Stimulated activated CD4-positive, alpha-beta T cell treated with anti-CD3 and anti-CD28 coated beads, Interleukin-12 subunit alpha, Interleukin-12 subunit beta, amount 100 ng/mL, for 4 hours (primary cell): ENCODE measurements at places on chromosomes 3 and 15.
A peak's percentile ranks its signal among the peaks of the same experiment; 100 is the strongest.

DNA sequence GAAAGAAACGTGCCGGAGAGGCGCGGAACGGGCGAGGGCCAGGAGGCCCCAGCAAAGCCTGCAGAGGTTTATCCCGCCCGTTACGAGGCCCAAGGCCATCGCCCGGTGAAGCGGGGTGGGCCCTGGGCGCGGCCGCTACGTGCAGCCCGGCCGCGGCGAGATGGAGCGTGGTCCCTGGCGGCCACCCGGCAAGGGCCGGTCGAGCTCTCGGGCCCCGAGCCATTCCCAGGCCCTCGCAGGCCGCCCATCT, 1.1 kb downstream of the PKM start:
- no peak for DNase-seq

DNA sequence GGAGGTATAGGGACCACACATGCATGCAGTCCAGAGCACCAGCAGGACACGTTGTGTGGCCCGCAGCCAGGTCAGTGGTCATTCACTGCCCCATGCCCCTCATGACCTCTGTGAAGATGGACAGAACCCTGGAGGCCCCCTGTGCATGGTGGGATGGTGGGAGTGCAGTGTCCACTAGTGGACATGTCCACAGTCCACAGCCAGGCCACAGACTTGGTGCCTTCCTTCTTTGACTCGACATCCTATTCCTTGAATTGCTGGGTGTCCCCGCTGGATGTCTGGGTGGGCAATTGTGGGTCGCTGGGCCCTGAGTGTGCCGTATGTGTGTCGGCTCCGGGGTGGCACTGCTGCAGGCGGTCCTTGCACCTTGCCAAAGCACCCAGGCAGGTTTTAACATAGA, 35.7 kb downstream of the KLF15 start:
- no peak for DNase-seq

GRCh38 chr3:129068291-129068886, 7.8 kb downstream of the GP9 start:
- DNase-seq: no peak

DNA sequence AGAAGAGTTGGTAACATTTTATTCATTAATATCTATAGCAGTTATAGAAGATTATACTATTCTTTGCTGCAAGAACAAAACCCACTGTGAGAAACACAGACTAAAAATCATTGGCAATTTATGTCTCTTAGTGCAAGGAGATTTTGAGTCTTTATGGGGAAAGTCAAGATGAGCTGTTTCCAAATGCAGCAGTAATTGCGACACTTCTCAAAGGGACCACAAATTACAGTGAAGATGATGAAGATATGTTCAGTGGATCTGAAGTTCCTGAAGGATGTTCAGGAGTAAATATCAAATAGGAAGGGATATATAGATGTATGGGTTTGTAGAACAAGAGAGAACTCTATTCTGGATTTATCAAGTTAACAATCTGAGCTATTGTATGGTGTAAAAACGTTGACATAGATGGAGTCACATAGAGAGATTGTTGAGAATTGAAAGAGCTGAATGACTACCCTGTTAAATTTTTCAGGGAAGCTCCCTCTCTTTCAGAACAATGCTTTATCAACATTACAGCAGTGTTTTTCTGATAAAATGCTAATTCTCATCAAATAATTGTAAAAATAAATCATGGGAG, 71.8 kb downstream of the DTWD1 start:
- no peak for DNase-seq

DNA sequence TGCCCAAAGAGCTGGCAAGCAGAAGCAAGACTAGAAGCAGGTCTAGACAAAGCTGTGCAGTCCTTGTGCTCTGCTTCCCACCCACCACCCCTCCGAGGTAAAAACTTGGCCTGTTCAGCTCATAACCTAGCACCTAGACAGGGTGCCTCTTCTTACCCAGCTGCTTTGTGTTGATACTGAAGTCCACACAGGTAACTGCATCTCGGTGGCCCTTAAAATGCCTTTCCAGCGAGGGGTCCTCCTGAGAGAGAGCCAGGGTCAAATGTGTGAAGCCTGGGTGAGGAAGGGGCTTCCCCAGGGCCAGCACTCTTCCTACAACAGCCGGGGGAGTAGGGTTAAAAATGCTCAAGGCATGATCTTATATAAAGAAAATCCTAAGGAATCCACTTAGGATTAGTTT, 3.4 kb downstream of the POC1A start:
- DNase-seq: no peak

DNA sequence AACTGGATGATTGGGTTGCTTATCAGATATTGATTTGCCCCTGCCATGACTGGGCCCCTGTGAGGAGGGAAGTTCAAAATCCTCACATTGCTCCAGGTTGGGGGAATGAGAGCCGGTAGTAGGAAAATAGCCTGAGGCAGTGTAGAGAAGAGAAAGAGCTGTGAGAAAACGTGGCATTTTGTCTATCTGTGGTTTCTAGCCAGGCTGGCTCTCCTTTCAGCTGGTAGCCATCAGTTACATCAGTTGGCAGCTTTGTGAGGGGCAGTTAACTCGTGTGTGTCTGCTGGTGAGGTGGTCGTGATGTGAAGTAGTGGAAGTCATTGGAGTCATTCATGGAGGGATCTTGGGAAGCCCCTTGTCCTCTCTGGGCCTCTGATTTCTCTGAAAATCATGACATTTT, 5.2 kb downstream of the ESYT3 start:
- no peak for DNase-seq

- no peak for DNase-seq
Measured at GRCh38 chr3:143298380-143298779, 178.8 kb downstream of the CHST2 start.

- peak; percentile 4 for DNase-seq
Measured at GRCh38 chr3:126704494-126705214, 614 bp downstream of the CHCHD6 start.

GRCh38 chr3:39272191-39272590, 7.6 kb downstream of the CX3CR1 start:
- DNase-seq: no peak

DNA sequence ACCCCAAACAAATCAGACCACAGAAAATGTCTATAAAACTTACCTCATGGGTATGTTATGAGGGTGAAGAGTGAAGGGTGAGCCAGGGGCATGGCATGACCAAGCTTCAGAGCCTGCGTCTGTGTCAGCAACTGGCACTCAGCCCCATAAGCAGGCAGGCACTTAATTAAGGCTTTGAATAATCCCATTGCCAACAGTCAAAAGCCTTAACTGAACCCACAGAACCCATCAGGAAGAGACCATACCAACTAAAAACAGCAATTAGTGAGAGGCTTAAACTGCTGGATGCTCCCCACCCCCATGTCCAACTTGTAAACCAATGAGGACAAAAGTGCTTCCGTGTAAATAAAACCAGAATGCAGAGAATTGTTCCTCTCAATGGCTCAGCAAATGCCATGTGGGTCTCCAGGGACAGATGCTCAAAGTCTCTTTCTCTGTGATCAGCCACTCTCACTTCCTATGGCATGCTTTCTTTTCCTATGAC, 126.0 kb downstream of the MYLK start:
- no peak for DNase-seq

DNA sequence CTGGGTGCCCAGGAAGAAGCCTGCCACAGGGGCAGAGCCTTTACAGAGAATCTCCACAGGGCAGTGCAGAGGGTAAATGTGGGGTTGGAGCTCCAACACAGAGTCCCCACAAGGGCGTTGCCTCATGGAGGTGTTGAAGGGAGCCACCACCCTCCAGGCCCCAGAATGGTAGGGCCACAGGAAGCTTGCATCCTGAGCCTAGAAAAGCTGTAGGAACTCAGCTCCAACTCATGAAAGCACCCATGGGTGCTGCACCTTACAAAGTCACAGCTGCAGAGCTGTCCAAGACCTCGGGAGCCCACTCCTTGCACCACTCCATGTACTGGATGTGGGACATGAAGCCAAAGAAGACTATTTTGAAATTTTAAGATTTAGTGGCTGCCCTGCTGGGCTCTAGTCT, 73.3 kb upstream of the KCNH8 start:
- DNase-seq: no peak

DNA sequence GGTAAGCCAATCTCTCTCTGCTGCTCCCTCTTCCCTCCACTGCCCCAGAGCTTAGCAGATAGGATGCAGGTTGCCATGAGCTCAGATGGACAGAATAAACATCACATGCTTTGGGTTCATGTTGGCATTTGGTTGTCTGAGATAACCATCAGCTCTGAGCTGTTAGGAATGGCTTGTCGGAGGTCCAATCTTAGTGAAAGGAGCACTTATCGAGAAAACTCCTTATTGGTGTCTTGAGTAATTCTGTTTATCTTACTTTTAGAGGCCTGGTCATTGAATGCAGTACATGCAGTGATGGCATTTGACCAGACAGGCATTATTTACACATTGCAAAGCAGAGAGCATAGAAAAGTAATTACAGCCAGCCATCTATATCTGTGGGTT, 99.7 kb downstream of the CEMIP start:
- DNase-seq: no peak

GRCh38 chr3:87997298-87997697, 61.5 kb downstream of the CGGBP1 start:
- peak; percentile 4 for DNase-seq

DNA sequence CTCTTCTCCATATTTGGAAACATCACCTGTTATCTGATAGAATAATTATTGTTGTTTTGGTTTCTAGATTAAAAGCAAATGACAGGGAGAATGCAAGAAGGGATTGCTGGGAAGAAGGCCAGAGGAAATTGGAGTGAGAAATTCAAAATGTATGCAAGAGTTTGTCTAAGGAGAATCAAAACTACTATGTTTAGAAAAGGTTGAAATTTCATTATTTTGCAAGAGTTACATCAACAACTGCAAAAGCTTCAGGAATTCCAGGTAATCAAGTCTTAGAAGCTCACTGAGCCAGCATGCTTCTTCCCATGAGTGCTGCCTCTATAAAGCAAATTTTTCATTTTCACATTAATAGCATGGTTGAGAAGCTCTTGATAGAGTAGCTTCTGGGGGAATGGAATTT, 177.2 kb upstream of the GBE1 start:
- DNase-seq: no peak

- no peak for DNase-seq
Measured at GRCh38 chr3:39166134-39166710, 12.8 kb upstream of the CSRNP1 start.

DNA sequence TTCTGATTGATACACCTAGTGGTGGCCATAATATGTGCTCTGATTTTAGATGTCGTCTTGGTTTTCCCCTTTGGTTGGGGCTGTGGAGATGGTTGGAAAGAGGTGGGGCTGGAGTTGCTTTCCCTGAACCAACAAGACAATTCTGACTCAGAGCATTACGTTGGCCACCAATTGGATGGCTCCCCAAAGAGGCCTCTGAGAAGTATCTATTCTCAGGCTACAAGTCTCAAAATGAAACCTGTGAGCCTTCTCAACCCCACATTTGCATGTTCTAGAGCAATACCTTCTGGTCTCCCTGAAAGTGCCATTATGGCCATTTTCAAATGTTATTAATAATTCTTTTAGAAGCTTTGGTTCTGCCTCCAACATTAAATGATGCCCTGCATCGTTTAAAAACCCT, 188.4 kb upstream of the WNT5A start:
- no peak for DNase-seq

DNA sequence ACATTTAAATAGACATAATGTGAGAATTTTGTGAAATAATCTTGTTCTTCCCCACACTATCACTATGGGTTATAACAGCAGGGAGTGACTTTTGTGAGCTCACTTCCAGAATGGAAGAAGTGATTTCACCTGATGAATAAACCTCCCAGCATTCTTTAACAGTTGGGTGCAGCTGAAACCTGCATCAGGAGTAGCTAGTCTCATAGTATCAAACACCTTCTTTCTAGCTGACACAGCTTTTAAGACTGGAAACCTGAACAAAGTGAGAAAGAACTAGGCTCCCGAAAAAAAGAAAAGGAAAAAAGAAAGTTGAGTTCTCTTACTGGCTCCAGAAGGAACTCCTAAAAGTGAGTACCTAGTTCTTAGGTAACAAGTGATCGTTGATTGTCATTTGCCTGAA, 61.1 kb upstream of the UNC13C start:
- DNase-seq: no peak

DNA sequence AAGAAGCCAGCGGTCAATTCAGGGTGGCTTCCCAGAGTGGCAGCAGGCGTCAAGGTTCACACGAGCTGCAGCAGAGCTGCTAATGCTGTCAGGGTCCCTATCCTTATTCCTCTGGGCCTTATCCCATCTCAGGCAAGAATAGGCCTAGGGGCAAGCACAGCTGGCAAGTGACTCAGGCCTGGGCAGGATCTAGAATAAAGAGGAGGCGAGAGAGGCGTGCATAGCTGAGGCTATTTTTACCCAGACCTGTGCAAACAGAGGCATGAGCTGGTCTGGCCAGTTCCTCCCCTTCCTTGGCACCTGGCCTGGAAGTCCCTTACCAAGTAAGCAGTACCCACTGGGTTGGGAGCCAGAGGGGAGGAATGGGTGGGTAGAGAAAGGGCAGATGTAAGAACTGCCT, 12.2 kb upstream of the VIPR1 start:
- DNase-seq: no peak

DNA sequence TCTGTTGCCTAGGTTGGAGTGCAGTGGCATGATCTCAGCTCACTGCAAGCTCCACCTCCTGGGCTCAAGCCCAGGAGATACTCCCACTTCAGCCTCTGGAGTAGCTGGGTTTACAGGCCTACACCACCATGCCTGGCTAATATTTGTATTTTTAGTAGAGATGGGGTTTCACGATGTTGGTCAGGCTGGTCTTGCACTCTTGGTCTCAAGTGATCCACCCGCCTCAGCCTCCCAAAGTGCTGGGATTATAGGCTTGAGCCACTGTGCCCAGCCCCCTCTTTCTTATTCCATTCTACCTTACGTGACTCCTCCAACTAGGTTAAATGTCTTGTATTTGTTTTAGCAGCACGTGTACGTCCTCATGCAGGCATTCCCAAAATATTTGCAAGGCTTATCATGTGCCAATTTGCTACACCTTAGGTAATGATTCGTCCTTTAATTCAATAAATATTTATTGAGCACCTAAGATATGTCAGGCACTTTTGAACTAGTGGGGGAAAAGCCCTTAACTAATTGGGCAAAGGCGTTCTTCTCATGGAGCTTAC, 14.9 kb upstream of the MAGI1 start:
- no peak for DNase-seq

- DNase-seq: no peak
Measured at GRCh38 chr3:105427332-105427731, 60.6 kb downstream of the ALCAM start.

DNA sequence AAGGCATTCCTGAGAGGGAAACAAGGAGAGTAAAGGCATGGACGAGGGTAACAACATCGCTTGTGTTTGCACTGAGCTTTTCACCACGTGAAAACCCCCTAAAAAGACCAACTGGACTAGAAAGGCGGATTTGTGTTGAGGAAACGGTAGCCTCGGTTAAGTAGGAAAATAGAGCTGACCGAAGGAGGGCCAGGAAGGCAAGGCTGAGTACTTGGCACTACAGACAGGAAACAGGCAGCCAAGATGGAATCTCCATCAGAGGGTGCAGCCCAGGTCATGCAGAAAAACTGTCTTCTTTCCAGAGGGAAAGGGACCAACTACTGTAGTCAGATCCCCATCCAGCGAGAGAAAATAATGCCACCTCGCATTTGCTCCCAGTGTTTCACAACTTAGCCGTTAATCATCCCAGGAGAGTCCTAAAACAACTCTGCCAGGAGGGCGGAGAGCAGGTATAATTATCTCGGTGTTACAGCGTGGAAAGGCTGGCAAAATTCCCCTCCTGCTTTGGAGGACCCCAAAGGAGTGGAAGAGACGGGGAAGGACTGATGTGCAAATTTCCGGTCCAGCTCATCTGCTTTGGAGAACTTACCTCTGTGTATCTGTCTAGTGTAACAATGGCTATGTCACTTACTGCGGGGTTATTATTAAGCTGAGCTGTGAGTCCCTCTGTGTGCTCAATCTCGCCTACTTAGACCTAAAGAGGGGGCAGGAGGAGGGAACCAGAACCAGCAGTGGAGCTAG, 77.2 kb downstream of the MYO1E start:
- no peak for DNase-seq

GRCh38 chr15:72481015-72481659, 7.0 kb downstream of the ARIH1 start:
- no peak for DNase-seq
